ENCODE measurements at places on chromosomes 1 and 21.

DNA sequence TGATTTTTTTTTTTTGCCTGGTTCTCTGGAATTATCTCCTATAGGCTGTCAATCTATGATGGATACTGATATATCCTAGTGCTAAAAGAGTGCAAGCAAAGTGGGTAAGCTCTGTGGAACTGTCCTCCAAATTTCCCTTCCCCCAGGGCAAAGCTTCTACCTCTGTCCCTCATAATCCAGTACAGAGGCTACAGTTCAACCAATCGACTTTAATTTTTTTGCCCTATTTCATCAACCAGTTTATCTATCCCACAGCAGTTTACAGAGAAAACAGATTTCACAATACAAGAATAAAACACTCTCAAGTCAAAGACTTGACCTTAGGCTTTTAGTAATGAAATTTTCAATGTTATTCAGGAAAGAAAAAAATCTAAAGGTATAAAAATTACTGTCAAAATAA lies 13.9 kb downstream of the PUM1 start:
- DNase-seq, result no peak

GRCh38 chr1:58481962-58482361 lies 64.6 kb downstream of the OMA1 start:
- DNase-seq, result no peak

GRCh38 chr1:179327679-179328078 lies 34.1 kb downstream of the SOAT1 start:
- no peak for DNase-seq

DNA sequence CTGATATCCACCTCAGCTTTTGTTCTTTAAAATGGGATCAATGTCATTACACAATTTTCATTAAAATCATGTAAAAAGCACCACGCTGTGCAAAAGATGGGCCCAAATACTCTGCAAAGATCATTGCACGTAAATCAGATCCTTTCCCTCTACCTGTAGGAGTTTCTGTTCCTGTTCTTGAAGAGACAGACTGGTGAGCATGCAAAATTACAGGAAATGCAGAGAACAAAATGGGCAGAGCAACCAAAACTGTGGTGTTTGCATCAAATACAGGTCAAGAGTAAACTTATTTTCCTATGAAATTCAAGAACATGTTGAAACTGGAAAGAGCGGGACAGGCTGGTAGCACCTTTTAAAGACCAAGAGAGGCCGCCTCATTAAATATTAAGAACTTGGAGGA lies 294.9 kb upstream of the ADGRL2 start:
- DNase-seq, result no peak

DNA sequence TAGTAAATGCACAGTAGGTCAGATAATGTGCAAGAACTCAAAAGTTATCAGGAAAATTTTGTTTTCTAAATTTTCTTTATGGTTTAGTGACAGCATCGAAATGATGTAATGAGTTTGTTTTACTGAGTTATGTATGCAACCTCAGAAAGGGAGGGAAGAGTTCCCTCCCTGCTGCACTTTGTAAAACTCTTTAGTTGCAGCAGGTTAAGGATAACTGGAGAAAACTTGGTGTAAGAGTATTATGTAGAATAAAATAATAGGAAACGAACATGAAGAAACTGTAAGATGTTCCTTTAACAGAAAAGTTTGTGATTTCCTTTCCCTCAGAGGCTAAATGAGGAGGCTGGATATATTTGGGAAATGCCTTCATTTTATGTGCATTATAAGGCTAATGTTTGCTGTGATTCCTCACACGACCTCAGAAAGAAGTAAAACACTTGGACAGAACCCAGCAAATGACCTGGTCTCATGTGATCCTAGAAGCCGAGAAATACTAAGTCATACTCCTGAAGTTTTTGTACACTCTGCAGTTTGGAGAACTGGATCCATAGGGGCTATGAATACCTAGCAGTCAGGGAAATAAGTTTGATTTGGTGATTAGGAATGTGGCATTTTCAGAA lies 35.4 kb downstream of the ADGRL2 start:
- peak; percentile 35 for DNase-seq

GRCh38 chr1:162019006-162019405 lies 4.7 kb downstream of the OLFML2B start:
- DNase-seq, result no peak

DNA sequence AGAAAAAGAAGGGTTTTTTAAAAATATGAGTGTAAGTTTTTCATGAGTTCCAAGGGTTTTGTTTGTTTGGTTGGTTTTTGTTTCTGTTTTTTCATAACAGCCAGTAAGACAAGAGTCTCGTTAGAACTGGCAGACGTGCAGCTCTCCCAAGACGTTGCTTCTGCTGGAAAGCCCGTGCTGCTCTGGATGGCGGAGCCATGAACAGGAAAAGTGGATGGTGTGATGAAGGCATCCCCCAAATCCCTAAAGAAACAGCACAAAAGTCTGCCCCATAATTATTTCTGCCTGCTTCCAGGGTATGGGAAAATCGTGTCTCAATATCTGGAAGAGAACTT lies 157.9 kb upstream of the BACE2 start:
- DNase-seq, result no peak

DNA sequence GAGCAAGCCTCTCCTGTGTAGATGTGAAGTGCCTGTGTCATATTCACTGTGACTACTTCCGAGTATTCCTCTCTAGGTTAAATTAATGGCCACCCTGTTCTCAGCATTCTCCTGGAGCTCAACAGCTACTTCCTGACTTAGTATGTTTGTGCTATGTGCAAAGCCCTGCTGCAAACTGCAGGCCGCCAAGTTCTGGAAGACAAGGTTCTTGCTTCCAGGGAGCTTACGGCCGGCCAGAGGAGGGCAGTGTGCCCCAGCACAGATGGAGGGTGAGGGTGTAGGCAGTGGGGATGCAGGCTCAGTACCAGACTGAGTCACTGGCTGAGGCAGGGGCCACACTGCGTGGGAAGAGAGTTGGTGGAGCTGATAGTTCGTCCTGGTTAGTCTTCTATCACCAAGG lies 43.2 kb downstream of the ELK4 start:
- peak; percentile 53 for DNase-seq
